GM20000 (cell line): ENCODE measurements at places on chromosomes 13 and 19.

GRCh38 chr13:51495316-51495715 lies 42.5 kb upstream of the INTS6 start:
- DNase-seq: no peak

GRCh38 chr13:43608400-43609137 lies 178.2 kb downstream of the ENOX1 start:
- DNase-seq: no peak

DNA sequence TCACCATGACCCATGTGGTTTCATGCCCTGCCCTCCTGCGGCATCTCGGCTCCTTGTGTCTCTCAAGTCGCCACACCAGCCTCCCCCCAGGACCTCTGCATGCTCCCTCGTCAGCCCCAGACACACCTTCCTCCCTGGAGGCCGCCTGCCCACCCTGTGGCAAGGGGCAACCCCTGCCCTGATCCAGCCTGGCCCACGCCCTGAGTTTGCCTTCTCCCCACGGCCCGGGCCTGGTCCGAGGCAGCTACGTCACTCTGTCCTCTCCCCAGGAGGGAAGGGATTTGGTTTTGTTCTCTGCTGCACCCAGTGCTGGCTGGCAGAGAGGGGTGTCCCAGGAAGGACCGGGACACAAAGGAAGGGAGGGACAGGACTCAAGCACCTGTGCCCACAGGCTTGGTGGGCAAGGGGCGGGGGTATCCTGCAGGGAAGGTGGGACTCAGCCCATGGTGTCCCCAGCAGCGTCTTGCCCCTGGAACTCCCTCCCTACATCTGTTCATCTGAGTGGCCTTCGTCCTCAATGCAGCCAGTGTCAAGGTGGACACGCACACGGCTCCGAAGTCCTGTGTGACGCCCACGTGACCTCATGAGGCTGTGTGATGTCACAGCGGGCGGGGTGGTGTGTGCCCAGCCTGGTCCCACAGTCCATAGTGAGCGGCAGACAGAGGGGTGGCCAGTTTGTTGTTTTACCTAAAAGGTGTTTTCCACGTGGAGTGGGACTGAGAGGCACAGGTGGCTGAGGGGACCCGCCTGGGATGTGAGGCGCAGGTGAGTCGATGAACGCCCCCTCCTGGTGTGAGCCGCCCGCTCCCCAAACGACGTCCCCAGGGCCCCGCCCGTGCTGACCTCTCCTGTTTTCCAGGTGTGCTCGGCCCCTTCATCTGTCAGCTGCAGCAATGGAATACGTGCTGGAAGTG lies at the start of gene TEX29:
Gene TEX29 (plus strand): TSS at position 645 of the 914 bp plus-strand sequence. CDS start 249 bp downstream, at position 894.
- no peak for DNase-seq

DNA sequence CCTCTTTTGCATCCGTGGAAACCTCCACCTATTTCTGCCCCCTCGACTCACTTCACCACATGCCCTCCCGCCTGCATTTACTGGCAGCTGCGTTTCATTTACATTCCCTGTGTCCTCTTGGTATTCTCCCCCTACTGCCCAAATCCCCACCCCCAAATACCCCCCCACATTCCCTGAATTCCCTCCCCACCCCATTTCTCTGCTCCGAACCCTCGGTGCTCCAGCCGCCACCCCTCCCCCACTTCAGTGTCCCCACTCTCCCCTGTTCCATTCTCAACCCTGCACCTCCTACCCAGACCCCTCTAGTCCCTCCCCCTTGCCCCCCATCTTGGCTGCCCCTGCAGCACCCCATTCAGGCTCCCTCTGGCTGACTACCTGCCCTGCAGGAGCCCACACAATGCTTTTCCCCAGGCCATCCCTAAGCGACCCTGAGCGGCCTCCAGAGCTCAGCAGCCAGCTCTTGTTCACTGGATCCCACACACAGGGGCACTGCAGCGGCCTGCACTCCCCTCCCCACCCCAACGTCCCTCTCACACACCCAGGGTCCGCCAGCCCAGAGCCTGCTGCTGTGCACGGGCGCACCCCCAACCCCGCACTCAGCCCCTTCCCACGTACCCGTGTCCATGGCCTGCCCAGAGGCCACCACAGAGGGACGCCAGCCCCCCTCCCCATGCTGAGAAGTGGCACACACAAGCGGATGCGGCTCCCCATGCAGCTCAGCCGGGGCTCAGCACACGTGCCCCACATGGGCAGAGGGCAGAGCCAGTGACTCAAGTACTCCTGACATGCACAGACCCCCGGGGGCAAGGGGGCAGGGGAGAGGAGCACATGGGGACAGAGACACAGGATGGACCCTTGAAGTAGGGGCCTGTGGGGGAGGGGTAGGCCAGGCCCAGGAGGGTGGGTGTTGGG lies 26.3 kb downstream of the SHANK1 start:
- no peak for DNase-seq

- no peak for DNase-seq
Measured at GRCh38 chr13:31884556-31884955, 145.2 kb downstream of the RXFP2 start.
